ENCODE measurements at places on chromosomes 16 and 17. TPM values are rescaled to one million over a fixed set of nuclear protein-coding genes. Genes with fewer than 3 reads are reported as not detected.

GRCh38 chr17:9259419-9259818 lies 238.1 kb downstream of the NTN1 start:
- no peak for DNase-seq

- DNase-seq: no peak
Observed at GRCh38 chr16:31219154-31219741, 2.3 kb upstream of the PYDC1 start.

DNA sequence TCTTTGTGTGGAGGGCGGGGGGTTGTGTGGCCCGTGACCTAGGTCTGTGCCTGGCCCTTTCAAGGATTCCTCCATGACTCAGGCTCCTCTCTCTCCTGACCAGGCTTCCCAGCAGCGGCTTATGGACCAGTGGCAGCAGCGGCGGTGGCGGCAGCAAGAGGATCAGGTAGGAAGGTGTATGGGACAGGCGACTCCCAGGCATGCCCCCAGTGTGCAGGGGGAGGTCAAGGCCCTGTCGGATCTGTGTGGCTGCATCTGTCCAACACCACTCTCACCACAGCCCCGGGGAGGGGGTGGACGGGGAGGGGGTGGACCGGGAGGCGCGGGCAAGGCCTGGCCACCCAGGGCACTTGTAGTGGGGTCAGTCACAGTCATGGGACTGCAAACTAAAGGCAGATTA lies 93.1 kb downstream of the CCDC182 start:
- no peak for DNase-seq

- peak; percentile 15 for DNase-seq
Observed at GRCh38 chr16:78437352-78437968, 338.0 kb downstream of the WWOX start.

- DNase-seq: peak; percentile 69
Observed at GRCh38 chr17:64938925-64939474, 19.7 kb upstream of the LRRC37A3 start.

GRCh38 chr16:87897521-87898505 lies 28.5 kb upstream of the SLC7A5 start:
- peak; percentile 74 for DNase-seq

Gene TRIM16
- total RNA-seq: 23.7 TPM

Gene PRCD
- 1.5 TPM for total RNA-seq

All from activated T-cell treated with anti-CD3 and anti-CD28 coated beads, Interleukin-2, amount 50 U/mL, for 72 hours (primary cell).